ENCODE measurements at places on chromosomes 16 and 17. TPM values are rescaled to one million over a fixed set of nuclear protein-coding genes. Genes with fewer than 3 reads are reported as not detected.

GRCh38 chr16:3689731-3690130 lies 27.6 kb downstream of the TRAP1 start:
- no peak for DNase-seq

The CDT1 gene
- total RNA-seq: 13.8 TPM

- DNase-seq: no peak
Observed at GRCh38 chr17:64572682-64573154, 65.9 kb downstream of the CEP95 start.

The KRT15 gene
- total RNA-seq: 0.13 TPM

The SYNGR3 gene
- 0.37 TPM for total RNA-seq

The KRT9 gene
- total RNA-seq: not detected

The GINS3 gene
- total RNA-seq: 12.8 TPM

- DNase-seq: peak; percentile 74
Observed at GRCh38 chr17:65498816-65499215, 62.6 kb downstream of the AXIN2 start.

The EMP2 gene
- total RNA-seq: 59.9 TPM

The KRTAP4-9 gene
- total RNA-seq: not detected

- no peak for DNase-seq
Observed at GRCh38 chr17:80257716-80258213, 2.9 kb upstream of the RNF213 start.

GRCh38 chr16:25012525-25012991 lies 2.6 kb downstream of the ARHGAP17 start:
- no peak for DNase-seq

The ZNRF1 gene
- 5.8 TPM for total RNA-seq

- no peak for DNase-seq
Observed at GRCh38 chr16:12160815-12161550, 184.4 kb downstream of the SNX29 start.

- no peak for DNase-seq
Observed at GRCh38 chr16:72552654-72553053, 380.7 kb upstream of the PMFBP1 start.
